ENCODE measurements at places on chromosomes 3 and 15.

DNA sequence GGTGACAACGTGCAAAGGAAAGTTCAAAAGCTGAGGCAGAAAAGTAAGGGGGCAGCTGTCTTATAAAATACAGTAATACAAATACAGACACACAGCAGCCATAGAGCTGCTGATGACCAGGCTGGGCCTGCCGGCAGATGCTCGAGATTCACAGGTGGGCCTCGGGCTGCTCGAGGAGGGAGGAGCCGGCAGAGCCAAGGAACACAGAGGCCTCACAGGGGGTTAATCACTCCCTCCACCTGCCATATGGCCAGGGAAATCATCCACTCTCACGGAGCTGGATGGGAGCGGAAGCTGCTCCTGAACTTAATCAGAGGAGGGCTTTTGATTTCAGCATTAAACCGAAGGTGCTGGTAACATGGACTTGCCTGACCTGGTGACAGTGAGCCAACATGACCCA is 29.6 kb upstream of the MGLL start:
- DNase-seq: no peak

- DNase-seq: no peak
Observed at GRCh38 chr3:9600597-9600996, 47.0 kb upstream of the LHFPL4 start.

DNA sequence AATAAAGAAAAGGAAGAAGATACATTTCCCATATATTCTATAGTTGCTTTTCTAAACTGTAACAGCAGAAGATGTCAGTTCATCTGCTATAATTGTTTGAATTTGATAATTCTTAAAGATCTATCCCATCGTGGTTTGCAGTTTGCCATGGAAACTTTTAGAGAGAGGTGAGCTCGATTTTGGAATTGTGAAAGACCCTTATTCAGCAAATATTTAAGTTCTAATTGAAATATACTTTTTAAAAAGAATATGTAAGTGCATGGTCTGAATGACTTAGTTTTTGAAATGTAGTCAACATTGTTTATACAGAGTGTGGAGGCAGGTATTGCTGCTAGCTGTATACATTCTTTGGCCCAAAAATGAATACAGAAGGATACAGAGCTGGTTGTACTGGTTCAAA is 127.7 kb downstream of the PDE8A start:
- DNase-seq: no peak

DNA sequence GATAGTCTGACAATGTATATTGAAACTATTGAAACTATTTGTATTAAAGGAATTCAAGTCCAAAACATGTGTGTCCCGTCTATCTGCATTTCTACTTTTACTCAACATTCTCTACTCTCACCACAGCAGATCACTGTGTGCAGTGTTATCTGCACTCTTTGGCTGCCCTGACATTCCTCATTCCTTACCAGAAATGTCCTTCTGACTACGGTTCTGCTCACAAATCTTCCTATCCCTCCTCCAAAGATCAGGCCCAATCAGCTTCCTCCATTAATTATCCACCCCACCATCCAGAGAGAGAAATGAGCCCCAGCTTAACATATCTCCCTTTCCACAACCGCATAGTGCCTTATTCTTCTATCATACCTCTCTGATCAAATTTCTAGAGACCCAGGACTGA is 94.7 kb downstream of the TBL1XR1 start:
- no peak for DNase-seq

- no peak for DNase-seq
Observed at GRCh38 chr3:111917300-111917699, 58.2 kb downstream of the PHLDB2 start.

DNA sequence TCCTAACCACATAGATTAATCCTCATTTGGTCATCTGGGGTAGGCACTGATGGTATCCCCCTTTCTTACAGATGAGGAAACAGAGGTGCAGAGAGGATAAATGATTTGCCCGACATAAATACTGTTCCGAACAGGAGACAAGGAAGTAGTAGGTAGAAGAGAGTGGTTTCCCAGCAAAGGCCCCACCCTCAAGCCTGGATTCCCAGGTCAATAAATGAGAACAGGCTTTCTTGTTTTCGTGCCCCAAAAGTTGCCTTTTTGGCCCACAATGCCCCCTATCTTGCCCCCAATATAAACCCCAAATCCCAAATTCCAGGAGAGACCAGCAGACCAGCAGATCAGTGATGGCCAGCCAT is 125.5 kb upstream of the PRR20G start:
- DNase-seq: no peak

GRCh38 chr3:43917361-43917760 is 226.6 kb downstream of the ABHD5 start:
- no peak for DNase-seq

- no peak for DNase-seq
Observed at GRCh38 chr3:118811236-118811732, 223.4 kb downstream of the IGSF11 start.

DNA sequence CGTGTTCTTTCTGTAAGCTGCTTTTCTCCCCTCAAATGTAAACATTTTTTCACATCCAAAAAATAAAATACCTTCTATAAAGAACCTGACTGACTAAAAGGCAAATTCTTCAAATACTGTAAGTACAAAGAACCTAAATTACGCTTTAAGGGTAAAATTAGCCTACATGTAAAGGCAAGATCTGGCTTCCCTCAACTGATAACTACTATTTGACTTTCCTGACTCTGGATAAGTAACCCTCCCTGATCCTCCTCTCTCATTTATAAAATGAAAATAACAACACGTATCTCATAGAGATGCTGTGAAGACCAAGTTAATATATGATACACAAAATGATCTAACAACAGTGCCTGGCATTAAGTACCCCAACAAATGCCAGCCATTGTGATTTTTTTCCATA is 12.2 kb downstream of the ADAM10 start:
- no peak for DNase-seq

DNA sequence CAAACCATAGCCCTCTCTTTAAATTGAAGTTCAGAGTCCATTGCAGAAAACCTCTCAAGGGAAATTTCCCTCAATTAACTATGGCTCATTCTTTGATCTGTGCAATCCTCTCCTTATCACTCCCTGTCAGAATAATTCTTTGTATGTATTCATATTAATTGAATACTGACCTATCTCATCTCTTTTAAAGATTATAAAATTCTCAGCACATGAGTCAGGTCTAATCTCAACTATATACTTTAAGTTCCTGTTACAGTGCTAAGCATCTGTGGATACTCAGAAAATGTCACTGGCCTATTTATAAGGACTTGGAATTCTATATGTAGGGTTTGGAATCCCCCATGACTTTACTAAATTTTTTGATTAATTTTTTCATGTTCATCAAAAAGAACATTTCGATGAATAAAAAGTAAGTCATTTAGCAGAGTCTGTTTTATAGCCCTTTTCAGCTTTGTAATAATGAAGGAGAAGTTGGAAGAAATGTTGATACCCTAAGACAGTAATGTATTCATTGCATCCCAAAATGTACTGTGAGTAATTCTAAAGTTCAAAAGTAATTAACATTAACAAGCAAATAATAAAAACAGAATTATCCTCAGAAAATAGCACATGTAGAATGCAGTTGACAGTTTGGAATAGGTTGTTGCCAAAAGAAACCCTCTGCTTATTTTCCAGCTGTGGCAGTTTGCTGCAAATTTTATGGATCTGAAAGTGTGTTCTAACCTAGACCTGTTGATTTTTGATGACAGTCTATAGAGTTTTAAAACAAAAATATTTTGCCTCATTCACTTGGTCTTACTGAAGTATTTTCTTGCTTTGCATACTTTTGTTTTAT is 503.4 kb upstream of the CBLB start:
- no peak for DNase-seq

GRCh38 chr3:119786409-119786808 is 4.5 kb downstream of the NR1I2 start:
- no peak for DNase-seq

DNA sequence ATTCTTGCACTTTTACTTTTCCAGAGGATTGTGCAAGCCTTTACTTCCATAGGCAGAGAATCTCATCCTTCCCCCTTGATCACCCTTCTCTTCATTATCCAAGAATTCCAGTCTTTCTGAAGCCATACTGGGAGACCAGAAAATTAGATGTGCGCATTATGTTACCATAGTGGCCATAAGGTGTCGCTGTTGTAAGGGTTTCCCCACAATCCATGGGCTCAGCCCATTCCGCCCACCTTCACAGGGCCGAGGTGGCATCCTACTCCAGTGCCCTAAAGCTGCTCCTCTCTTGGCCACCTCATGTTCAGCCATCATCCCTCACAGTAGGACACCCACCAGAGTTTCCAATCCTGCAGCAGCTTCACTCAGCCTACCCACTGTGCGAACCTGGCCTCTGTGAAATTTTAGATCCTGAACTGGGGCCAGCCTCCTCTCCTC is 35.0 kb downstream of the CTSH start:
- peak; percentile 76 for DNase-seq

DNA sequence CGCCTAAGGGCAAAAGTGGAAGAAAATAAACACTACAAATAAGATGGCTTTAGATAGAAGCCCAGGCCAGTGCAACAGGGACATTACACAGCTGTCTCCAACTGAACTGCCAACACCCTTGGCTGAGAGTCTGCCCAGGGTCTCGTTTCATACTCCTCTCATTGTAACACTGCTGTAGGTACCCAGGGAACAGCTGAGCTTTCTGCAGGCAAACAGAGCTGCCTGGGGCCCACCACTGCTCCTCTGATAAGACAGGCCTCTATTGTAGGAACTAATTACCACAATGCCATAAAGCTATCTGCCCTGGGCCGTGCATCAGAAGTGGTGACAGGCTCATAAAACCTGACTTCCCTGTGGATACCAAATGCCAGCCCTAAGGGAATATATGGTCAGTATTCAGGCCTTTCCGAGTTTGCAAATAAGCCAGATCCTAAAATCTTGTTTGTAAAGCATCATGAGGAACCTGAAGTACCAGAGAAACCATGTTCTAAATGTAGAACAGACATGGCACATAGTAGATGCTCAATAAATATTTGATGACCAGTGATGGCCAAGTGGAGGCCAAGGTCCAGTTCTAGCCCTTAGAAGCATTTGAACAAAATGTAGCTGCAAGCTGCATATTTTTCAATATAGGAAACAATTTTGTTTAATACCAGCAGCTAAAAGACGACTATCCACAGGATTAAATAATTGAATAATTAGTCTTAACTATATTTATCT is 84.3 kb upstream of the NEO1 start:
- no peak for DNase-seq

DNA sequence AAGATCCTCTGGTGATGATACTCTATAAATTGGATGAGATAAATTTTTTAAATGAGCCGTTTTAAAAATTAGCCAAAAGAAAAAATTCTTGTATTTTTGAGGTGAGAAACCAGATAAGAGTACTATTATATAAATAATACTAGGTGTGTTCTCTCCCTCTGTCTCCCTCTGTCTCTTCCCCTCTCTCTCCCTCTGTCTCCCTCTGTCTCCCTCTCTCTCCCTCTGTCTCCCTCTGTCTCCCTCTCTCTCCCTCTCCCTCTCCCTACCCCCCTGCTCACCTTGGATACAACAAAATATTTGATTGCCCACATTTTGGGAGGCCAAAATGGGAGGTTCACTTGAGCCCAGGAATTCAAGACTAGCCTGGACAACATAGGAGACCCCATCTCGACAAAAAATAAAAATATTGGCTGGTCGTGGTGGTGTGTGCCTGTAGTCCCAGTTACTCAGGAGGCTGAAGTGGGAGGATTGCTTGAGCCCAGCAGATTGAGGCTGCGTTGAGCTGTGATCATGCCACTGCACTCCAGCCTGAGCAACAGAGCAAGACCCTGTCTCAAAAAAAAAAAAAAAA is 168.5 kb downstream of the TCF12 start:
- no peak for DNase-seq

DNA sequence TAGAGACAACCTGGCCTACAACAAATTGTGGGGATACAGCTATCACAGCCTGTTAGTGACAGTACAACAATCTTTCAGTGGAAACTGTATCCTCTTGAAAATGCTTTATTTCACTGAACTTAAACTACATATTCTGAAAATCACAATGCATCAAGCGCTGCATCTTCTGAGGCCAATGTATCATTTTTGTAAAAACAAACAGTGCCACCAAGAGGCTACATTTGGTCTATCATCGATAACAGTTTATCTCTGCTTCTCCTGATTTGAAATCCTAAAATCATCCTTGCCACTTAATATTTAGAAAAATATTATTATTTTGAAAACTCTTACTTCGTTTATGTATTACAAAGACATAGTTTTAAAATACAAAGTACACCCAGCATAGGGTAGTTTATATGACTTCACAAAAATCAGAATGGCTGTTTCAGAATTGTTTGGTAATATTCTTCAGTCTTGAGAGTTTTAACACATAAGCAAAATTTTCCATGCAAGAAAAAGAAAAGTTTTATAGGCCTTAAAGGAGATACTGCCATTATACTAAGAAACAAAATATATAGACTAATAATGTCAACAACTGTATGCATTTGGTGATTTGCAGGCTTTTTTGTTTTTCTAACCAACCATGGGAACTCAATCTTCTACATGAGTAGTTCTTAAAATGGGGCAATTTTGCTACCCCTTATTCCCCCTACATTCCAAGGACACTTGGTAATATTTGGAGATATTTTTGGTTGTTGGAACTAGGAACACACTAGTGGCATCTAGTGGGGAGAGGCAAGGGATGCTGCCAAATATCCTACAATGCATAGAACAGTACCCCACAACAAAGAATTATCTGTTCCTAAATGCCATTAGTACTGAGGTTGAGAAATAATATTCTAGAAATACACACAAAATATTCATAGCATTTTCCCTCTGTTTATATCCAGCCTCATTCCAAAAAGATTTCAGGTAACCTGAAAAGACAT is 42.3 kb downstream of the WDR72 start:
- peak; percentile 18 for DNase-seq

GRCh38 chr15:76011627-76012551 is at the start of gene NRG4:
Gene NRG4, minus strand, starts transcription at chr15:76012424. Its CDS starts 1,194 bp downstream, at chr15:76011230.
- DNase-seq: peak; percentile 40

GRCh38 chr3:99901200-99901926 is 83.7 kb downstream of the CMSS1 start:
- no peak for DNase-seq

GRCh38 chr3:44530911-44531310 is 24.1 kb upstream of the ZKSCAN7 start:
- no peak for DNase-seq

DNA sequence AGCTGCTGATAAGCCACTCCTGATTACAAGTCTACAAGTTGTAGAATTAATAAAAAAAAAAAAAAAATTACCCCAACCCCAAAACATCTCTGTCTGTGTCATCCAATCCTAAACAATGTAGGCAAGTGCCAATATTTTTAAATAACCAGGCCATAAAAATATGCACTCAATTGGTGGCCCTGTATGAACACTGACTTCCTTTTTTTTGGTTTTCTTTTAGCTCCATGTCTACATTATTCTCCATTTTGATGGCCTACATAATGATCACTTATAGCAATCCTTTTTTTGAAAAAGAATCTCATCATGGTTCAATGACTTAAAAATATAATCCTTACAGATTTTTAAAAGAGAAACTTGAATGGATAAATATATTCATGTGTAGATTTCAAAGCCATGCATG is 72.1 kb downstream of the FOXP1 start:
- DNase-seq: peak; percentile 40
